Activated CD4-positive, alpha-beta T cell treated with anti-CD3 and anti-CD28 coated beads for 48 hours (primary cell): ENCODE measurements at places on chromosomes 6 and 20.

DNA sequence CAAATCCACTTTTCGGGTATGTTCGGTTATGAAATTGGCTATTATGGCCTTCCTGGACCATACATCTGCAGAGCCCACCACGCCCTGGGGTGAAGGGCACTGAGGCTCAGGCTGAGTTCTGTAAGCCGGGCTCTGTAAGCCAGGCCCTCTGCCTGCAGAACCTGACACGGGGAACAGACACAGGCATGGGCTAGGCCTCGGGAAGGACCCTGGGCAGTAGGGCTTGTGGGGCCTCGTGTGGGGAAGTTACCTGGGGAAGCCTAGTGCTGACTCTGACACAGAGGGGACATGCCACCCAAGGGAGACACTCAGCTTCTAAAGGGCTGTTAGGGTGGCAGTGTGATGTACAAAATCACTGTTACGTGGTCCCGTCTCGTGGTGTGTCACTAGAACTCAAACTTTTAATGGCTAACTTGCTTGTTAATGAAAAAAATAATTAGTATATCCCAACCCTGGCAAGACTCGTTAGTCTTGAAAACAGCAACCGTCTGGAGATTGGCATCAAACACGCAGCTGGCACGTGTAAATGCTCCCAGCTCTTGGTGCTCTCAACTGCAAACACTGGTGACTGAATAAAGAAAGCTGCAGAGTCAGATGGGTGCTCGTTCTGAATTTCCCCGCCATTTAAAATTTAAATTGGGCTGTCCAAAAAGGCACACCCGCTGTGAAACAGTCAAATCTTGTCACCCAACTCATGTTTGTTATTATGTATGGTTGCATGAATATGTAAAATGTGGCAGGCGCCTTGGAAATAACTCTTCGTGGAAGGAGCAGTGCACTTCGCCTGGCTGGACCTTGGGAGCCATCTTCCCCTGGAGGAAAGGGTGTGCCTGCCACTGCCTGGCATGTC is 23.6 kb upstream of the TCFL5 start:
- no peak for DNase-seq

- no peak for DNase-seq
Measured at GRCh38 chr6:410555-411395, 19.2 kb downstream of the IRF4 start.

DNA sequence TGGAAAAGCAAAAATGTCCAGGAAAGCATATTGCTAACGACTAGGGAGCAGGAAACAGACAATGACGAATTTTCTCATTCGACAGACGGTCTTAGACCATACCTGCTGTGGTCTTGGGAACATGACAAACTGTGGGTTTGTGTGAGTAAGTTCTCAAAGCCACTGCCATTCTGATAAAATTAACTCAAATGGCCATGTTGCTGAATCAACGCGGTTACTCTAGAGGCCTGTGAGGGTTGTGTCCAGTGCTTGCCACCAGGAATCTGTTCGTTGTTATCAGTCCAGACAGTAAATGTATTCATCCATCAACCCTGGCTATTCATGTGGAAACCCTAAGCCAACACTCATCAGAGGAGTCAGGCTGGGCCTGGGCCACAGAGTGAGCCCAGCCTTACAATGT is 124.3 kb downstream of the MYLK4 start:
- DNase-seq, result no peak

- DNase-seq, result no peak
Measured at GRCh38 chr6:113315879-113316278, 541.3 kb upstream of the MARCKS start.

- DNase-seq, result no peak
Measured at GRCh38 chr6:148307405-148307804, 35.2 kb upstream of the SASH1 start.

DNA sequence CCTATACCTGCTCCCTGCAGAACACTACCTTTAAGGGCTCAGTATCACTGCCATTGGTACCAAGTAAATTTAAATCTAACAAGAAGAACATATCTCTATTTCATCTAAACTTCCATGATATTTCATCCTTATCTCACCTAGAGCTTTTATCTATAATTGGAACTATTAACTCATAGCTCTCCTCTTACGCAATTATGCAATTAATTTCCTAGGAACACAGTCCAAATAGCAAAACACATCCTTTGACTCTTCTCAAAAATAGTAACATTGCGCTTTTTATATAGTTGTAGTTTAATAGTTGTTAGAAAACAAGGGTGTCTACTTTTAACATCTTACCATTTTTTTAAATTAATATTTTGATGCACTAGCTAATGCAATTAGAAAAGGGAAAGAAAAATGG is 986.8 kb upstream of the SLC35B3 start:
- DNase-seq, result no peak
